ENCODE measurements at places on chromosomes 2 and 18.

DNA sequence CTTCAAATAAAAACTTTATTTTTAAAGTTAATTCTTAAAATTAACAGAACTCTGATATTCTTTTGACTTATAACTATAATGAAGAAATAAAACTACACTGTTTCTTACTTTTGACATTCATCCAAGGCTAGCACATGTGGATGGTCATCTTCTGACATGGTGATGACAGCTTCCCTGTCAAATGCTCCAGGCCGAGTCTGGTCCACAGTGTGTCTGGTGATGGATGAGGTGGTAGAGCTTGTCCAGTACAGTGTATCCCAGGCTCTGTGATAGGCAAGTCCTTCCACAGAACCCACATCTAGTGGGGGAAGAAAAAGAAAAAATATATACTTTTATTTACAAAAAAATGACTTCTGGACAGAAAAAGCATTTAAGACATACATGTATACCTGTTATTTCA, 1529.5 kb downstream of the LRP1B start:
- peak; percentile 1 for DNase-seq

DNA sequence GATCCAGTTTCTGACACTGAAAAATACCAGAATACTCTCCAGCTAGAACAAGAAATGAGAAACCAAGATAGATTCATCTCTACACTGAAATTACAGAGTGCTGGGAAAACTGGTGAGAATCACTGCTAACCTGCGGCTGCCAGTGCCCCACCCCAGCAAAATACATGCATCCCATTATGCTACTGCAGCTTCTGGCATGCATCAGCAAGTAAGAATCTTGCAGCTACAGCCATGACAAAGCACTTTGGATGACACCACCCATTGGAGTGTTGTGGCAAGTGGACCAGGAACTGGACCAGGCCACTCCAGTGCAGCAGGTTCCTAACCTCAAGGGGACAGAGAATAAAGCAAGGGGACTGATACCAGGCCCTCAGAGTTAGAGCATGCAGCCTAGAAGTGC, 378.8 kb upstream of the ETAA1 start:
- no peak for DNase-seq

- no peak for DNase-seq
These were observed 6.3 kb downstream of the ALPG start for GRCh38 chr2:232412986-232413385.

DNA sequence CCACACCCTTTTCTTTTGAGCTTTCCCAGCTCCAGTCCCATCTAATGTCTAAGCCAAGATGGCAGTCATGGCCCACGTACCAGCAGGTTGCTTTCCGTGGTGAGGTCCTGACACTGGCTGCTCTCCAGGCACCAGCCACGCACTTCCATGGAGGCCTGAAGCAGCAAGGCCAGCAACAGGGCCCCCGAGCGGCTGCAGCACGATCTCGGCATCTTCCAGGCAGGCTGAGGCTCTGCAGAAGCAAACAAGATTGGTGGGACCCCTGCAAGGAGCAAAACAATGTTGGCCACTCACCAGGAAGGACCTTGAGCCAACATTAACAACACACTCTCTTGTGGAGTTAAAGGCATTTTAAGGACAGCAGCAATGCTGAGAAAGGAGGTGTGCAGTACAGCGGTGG, 3.8 kb downstream of the POMC start:
- no peak for DNase-seq

- DNase-seq: no peak
These were observed 64.2 kb upstream of the ITGB6 start for GRCh38 chr2:160264308-160264707.

DNA sequence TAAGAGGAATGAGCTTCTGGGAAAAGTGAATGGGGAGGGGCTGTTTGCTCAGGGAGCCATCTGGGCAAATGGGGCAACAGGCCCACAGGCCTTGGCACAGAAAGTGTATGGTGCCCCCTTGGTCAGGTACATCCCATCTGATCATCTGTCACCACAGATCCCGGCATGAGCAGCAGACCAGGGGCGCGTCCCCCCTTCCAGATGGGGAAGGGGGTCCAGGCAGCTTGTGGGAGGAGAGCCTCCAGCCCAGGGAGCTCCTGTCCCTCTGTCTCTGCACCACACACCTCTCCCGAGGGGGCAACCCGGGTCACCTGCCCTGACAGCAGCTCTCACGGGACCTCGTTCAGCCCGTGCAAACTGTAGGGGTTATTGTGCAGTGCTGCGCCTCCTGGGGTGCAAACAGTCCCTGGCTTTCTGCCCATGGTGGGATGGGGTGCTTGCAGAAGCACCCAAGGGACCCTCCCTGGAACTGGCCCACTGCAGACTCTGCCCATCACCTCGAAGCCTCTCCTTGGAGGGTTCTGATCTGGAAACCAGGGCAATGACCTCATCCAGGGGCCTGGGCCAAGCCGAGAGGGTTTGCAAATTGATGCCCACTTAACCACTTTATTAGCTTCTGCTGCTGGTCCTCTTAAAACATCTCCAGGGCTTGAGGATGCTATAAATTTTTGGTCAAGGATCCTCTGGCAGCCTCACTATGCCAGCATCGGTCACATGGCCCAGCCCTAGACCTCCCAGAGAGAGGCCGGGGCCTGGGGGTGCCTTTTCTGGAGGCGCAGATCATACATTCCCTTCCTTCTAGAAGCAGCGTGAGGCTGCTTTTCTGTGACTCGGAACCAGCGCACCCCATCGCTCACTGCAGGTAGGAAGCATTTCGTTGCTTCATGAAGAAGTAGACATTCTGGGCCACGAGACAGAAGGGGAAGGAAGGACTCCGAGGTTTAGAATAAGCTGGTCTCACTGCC, 7.6 kb upstream of the BOK start:
- DNase-seq: no peak

GRCh38 chr2:230940471-230940815, 15.4 kb upstream of the GPR55 start:
- no peak for DNase-seq

GRCh38 chr2:1546023-1546591, 132.8 kb downstream of the TPO start:
- peak; percentile 64 for DNase-seq

GRCh38 chr2:238868616-238869292, 20.9 kb downstream of the TWIST2 start:
- DNase-seq: no peak

DNA sequence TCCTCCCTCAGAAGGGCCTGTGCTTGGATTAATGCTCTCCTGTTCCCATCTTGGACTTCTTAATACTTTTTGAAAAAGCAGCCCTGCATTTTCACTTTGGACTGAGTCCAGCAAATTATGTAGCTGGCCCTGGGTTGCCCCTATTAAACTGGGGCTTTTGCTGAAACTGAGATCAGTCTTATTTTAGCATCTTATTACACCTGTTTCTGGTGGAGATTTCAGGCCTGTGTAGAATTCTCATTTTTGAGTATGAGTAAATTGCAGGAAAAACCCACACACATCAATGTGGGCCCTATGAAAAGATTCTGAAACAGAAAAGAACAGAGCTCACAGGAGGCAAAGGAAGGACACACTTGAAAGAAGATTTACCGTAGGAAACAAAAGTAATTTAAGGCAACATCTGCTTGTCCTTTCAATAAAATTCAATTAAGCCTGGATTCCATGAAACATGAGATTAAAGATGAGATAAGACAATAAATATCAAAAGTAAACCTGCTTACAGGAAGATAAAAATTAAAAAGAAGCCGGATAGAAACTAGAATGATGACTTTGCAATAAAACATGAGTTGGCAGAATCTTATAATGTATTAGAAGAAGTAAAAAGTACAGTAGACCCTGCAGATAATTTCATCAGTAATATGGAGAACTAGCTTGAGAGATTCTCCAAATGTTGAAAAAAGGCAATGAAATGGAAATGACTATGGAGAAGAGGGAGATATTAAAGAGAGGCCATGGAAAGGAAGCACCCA, 90.7 kb upstream of the GCFC2 start:
- no peak for DNase-seq

DNA sequence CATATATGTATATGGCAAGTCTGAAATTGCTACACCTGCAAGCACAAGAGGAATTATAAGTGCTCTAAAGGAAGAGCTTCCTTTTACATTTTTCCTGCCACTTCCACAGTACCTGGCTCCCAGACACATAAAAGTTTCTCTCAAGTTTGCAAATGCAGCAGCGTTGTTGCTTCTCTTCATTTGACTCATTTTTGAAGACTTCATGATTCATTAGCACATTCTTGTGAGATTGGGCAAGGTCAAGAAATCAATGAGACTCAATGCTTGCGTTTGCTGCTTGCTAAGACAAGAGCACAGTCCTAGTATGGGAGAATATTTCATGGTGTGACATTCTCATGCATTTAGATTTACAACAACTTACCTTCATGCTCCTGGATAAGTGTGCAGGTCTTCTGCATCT, 42.6 kb upstream of the PDCL3 start:
- no peak for DNase-seq

All from ELF-1 (cell line).